ENCODE measurements at places on chromosomes 4 and X.

GRCh38 chrX:65862638-65863037 is 177.2 kb downstream of the VSIG4 start:
- no peak for DNase-seq

- DNase-seq = no peak
Measured at GRCh38 chrX:107716118-107716684, 59.4 kb downstream of the TSC22D3 start.

DNA sequence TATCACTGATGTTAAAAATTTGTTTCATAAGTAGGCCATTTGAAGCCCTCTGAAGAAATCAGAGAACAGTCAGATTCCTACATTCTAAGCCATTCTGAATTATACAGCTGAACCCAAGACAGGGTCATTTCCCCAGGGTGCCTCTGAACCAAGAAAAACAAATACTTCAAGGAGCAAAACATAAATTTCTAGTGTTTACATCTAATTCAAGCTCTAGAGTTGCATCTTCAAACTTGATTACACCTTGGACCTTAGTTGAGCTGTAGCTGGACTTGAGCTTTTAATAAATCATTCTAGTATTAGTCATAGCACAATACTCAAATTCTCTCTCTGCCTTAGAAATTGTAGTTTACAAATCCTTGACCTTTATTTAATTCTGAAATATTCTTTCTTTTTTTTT is 87.6 kb upstream of the IL15 start:
- DNase-seq = no peak

GRCh38 chr4:54368281-54369265 is 139.5 kb downstream of the PDGFRA start:
- no peak for DNase-seq

DNA sequence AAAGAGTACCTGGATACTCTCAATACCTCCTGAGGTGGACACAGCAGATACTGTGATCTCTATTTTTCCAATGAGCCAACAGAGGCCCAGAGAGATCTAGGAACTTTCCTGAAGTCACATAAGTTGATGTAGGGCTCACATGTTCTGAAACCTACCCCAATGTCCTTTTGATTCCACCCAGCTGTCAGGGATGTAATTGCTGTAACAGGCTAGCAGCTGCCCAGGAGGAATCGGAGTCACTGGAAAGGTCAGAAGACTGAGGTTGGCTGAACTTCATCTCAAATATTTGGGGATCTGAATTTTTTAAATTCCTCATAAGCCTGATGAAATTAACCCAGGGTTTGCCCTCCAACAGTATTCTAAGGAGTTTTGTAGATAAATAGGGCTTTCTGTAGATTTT is 52.5 kb upstream of the PROM1 start:
- DNase-seq = no peak

DNA sequence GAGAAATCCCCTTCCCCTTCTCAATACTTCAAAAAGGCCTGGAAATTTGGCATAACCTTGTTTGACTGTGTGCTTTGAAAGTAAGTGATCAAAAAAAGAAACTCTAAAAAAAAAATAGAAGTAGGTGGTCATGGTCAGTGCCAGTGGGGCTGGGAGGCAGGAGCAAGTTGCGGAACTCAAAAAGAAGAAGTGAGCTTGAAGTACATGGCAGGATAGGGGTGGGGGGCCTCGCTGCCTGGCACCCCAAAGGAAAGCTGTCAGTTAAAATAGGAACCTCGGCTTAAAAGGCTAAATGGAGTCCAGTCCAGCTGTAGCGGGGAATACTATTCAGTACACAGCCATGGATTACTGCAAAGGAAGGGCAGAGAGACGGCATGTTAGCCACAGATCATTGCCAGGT is 12.2 kb upstream of the NKRF start:
- DNase-seq = no peak

DNA sequence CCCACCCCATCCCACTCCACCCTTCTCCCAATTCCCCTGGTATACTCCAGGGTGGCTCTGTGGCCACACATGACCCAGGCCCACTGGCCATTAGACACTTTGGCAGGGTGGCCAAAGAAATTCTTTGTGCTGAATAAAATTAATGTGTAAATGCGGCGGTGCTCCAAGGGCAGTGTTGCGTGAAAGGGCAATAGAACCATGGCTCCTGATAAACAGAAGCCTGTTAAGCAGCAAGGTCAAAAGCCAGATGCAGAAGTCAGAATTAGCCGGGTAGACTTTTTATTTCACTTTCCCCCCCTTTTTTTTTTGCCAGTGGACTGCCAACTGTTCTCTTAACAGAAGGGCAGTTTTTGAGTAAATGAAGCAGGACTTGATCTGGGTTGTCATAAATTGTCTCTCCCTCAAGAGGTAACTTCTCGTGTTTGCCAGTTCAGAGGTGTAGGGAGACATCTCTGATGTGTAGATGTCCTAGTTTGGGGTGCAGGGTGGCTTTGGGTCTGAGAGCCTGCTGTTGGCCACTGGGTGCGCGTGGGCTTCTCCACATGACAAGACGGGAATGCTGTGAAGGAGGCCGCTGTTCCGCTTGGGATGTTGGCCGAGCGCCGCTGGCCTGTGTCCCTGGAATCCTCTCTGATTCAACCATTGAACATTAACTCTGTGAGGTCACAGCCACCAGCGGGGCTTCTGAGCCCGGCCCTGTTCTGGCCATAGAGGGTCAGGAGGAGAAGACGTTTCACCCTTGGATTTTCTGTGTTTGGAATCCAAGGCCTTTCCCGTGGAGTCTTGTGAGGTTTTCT is 139.5 kb downstream of the TBL1X start:
- DNase-seq = no peak

- no peak for DNase-seq
Measured at GRCh38 chr4:132504438-132504837, 644.7 kb upstream of the PCDH10 start.

GRCh38 chr4:71304289-71304850 is 34.5 kb upstream of the SLC4A4 start:
- DNase-seq = no peak

GRCh38 chr4:26860157-26860921 is at the start of gene STIM2:
TSS of gene STIM2 (plus strand) at chr4:26860841.
- peak; percentile 92 for DNase-seq

- DNase-seq = no peak
Measured at GRCh38 chrX:103187953-103188475, 26.9 kb upstream of the BEX4 start.

DNA sequence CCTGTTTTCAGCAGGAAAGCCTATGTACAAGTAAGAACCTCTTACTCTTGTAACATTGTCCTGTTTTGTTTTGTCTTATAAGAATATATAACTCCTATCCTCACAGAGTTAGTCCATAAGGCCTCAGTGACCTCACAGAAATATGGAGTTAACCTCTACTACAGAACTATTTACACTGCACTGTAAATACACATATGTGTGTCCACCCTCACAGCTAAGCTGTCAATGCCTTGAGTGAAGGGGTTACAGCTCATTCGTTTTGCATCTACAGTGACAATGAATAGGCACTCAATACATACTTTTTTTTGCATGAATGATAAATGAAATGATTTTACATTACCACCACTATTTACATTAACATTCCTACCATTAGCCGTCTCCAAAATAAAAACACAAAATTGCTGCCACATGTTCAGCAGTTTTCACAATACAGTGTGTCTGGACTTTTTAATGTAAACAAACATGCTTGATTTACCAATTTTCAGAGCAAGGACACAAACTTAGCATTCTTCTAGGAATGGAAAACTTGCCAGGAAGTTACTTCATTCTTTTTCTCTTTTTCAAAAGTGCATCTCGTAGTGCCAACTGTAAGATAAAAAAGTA is 9.5 kb upstream of the NAAA start:
- no peak for DNase-seq

GRCh38 chr4:154928640-154929257 is 147.7 kb downstream of the RBM46 start:
- DNase-seq = no peak

DNA sequence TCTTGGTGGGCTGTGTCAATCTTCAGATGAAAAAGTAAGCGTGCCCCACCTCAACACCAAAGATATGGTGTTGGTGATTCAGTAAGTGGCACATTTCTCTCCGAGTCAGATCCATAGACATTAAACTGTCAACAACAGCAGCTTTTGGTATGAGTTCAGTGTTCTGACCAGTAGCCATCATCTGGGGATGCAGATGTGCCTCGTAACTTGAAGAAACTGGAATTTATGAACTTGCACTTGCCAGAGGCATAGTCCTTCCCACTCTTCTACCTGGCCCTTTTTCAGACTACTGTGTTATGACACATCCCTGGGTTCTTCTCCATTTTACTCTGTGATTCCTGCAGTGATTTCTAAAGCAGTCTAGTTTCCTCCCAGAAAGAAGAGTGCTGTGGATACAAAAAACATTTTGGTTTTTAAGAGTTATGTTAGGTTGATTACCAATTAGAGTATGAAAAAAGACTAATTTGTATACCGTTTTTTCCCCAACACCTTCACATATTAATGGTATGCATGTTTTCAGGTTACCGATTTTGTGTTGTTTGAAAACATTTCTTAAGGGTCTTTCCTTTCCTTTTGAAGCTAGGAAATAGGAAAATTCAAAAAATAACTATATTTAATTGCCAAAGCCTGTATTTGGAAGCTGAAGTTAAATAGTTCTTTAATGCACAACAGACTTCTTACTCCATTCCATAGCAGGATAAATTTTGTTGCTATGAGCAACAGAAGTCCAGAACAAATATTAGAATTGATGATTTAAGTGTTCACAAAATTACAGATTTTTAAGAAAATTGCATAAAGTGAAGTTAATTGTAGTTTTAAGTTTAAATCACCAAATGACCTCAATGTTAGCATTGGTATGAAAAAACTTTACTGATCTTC is 39.3 kb downstream of the NUDT6 start:
- no peak for DNase-seq

GRCh38 chr4:105458001-105458400 is 15.9 kb downstream of the PPA2 start:
- DNase-seq = no peak

- DNase-seq = no peak
Measured at GRCh38 chr4:117984366-117984680, 50.0 kb upstream of the NDST3 start.

DNA sequence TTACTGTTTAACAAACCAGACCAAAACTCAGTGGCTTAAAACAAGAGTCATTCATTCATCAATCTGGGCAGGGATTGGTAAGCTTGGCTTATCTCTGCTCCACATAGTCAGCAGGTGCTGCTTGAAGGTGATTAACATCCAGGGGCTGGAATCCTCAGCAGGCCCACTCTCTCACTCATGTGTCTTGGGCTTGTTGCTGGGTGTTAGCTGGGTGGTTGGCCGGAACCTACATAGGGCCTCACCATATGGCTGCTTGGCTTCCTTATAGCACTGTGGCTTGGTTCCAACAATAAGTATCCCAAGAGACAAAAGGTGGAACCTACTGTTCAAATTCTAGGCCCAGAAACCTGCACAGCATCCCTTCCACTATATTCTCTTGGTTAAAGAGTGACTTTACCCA is 125.0 kb downstream of the RASGEF1B start:
- no peak for DNase-seq

- no peak for DNase-seq
Measured at GRCh38 chr4:102527695-102528283, 26.6 kb downstream of the NFKB1 start.

DNA sequence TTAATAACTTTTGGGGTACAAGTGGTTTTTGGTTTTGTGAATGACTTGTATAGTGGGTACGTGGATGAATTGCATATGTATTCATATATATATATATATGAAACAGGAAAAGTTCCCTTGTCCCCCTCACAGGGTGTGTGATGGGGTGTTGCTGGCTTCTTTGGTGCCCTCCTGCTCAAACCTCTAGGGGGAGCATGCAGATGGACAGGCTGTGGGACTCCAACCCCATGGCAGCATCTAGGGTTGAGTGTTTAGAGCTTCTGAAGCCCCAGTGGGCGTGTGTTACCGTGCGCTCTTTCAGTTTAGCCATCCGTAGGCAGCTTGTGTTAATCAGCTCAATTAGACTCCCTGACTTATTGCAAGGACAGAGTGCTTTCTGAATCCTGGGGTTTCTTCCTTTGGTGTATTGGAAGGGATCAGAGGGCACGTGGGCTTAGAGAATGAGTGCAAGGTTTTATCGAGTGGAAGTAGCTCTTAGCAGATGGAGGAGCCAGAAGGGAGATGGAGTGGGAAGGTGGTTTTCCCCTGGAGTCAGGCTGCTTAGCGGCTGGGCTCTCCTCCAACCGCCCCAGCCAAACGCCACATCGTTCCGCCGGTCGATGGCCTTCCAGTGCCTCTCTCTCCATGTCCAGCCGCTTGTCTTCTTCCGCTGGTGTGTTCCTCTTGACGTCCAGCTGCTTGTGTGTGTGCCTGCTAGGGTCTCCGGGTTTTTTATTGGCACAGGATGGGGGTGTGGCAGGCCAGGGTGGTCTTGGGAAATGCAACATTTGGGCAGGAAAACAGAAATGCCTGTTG is 674.4 kb upstream of the LCORL start:
- no peak for DNase-seq

Data from SW 1271 (cell line).